ENCODE measurements at places on chromosomes 5 and 9.

- no peak for DNase-seq
These were observed 419.9 kb downstream of the NTRK2 start for GRCh38 chr9:85089188-85089969.

DNA sequence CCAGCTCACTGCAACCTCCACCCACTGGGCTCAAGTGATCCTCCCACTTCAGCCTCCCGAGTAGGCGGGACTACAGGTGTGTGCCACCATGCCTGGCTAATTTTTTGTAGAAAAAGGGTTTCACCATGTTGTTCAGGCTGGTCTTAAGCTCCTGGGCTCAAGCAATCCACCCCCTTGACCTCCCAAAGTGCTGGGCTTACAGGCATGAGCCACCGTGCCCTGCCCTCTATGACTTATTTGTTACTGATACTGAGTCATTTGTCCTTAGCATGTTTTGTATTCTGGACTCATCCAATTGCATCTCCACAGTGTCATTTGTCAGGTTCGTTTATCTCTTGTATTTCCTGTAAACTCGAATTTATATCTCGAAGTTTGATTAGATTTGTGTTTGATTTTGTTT is 2.7 kb upstream of the ITK start:
- DNase-seq: peak; percentile 47

DNA sequence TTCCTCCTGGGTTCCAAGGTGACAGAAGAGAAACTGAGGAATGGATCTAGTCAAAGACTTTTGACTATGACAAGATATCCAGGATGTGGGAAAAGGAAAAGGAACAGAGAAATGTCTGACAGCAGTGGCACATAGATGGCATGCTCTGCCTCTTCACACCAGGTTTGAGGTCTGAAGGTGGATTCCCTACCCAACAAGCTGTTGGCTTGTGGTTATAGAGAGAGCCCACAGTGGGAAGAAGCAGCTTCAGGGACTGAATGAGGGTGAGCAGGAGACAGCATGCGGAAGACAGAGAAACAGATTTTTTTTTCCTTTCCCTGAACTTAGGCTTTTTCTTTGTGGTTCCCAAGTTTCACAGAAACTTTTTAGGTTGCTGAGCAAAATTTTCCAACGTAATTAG is 20.6 kb downstream of the IFNW1 start:
- DNase-seq: no peak

GRCh38 chr5:3034881-3035280 is 283.4 kb upstream of the IRX2 start:
- no peak for DNase-seq

- DNase-seq: no peak
These were observed 42.6 kb upstream of the ANKRD18A start for GRCh38 chr9:38662763-38663593.

DNA sequence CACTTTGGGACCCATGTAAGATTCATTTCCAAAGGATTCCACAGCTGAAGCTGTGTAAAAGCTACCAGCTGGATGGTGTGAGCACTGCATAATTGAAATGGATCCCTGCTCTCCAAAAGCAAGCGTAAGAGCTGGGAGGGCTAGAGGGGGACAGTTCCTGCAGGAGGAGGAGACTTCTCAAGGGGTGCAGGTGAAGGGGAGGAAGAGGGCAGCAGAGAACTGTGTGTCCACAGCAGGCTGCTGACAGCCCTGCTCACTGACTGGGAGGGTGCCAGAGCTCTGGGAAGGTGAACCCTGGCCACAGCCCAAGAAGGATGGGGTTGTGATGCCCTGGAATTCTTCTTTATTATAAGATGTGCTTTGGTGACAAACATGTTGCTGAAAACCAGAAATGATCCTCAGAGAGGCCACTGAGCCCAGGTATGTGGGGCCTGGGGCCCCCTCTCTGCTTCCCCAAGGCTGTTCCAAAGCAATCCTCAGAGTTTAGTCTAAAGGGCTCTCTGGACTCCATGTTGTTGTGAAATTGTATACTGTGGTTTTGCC is 112.8 kb upstream of the SLC25A48 start:
- DNase-seq: no peak

DNA sequence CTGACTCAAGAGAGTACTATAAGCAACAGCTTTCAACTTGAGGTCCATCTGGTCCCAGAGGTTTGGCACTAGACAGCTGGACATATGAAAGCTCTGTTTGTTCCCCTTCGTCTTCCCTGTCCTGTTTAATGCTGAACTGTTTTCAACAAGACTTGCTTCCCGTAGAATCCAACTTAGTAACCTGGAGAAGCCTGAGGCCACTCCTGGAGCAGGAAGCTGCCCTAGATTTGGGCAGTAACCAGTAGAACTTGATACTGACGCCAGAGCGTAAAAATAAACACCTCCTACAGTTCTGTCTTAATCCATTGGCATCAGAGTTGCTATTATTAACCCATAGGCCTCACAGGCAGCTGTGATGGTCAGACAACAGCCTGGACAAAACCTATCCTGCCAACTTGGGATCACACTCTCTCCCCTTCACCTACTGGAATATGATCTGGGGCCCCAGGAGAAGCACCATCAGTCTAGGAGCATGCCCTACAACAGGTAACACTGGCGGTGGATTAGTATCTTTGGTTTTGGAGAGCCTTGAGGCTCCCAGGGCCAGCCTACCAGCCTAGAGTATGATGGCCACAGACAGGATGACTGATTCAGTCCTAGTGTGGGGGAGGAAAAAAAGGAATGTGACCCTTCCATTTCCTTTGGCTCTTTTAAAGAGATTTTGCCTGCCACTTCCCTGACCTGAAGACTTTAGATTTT is 29.2 kb downstream of the RUSC2 start:
- no peak for DNase-seq

GRCh38 chr9:105690742-105691141 is 3.6 kb upstream of the TMEM38B start:
- DNase-seq: no peak

DNA sequence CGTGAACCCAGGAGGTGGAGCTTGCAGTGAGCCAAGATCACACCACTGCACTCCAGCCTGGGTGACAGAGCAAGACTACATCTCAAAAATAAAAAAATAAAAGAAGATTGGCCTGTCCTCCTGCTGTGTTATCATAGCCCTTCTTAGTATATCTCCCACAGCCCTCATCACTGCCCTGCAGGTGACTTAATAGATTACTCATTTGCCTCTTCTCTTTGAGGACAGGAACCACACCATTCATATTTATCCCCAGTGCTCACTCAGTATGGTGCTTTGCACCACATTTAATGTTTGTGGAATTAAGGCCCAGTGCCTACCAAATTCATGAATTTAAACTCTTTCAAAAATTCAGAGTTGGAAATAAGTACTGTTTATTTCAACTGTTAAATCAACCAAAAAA is 10.3 kb downstream of the IDNK start:
- no peak for DNase-seq

- no peak for DNase-seq
These were observed 6.5 kb downstream of the HIGD2A start for GRCh38 chr5:176394881-176395675.

DNA sequence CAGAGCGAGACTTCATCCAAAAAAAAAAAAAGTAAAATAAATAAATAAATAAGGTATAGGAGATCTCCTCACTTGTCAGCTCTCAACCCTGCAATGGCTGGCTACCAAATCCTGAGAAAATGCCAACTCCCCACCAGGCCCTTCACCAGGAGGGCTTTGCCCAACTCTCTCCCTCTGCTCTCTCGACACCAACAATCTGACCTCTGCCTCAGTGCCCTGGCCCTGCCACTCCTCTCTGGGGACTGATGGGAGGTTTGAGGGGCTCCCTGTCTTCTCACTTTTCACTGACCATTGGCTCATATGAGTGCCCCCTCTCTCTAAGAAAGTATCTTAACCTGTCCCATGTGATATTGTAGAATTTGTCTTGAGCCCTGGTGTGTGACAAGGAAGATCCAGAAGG is 52.6 kb upstream of the SH3PXD2B start:
- DNase-seq: no peak

DNA sequence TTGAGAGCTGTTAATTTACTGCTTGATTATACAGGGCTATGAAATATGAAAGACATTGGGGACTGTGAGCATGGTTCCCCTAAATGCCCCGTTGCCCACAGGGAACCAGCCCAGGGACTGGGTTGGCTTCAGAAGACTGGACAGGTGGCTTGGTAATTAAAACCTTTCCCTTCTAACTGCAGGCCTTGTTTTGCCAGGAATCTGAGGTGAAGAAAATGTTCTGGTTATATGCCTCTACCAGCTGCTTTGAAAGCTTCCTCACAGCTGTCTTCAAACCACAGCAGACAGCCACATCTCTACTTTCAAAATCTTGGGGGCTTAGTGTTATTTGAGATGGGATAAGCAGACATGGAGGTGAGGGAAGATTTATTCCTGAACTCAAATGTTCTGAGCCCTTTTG is 153.3 kb upstream of the SPRY4 start:
- no peak for DNase-seq

GRCh38 chr9:99726758-99727157 is 94.9 kb upstream of the NR4A3 start:
- no peak for DNase-seq

DNA sequence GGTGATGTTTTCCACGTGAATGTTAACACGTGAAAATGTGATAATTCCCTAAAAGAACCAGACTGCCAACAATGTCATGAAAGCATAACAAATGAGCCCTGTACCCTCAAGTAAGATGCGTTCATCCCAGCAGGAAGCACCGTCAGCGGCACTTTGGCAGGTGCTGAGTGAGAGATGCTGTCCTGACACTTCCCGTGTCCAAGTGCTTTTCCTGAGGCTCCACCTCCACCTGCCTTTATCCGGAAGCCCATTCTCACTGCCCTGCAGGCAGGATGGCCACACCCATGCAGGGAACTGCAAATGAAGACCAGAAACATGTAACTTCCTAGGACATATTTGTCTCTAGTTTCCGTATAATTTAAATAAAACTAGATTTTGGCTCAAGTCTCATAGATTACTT is 238.0 kb upstream of the IRX2 start:
- DNase-seq: no peak

DNA sequence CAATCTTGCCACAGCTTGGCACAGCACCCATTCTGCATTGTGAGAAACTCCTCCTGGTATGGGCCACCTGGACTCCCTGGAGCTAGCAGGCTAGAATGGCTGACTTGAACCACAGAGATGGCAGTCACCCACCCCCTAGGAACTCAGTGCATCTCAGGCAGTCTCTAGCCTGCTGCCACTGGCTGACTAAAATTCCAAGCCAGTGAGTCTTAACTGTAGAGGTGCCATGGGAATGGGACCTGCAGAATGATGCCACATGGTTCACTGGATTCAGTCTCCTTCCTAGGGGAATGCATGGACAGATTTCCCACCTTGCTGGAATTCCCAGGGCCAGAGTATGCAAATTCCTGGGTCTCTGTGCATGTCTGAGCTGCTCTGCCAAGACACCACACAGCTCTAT is 382.9 kb downstream of the MAN2A1 start:
- no peak for DNase-seq

GRCh38 chr5:83731638-83732037 is 11.0 kb upstream of the HAPLN1 start:
- no peak for DNase-seq

DNA sequence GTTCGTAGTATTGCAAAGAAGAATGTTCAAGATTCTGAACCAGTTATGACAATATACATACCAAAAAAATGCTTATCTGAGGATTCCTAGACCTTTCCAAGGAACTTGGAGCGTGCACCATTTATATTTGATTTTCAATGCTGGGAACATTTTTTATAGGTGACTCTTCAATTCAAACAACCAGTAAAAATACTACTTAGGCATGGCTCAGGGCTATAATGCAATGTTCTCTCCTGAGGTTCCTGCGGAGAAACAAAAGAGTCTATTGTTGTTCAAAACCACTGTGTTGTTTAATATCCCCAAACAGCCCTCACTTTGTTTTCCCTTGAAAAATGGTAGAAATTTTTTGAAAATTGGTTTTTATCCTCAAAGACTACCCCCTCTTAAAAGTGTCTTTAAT is 335.7 kb upstream of the IZUMO3 start:
- no peak for DNase-seq

GRCh38 chr9:137658781-137659180 is 40.0 kb downstream of the EHMT1 start:
- no peak for DNase-seq

GRCh38 chr9:94772144-94772543 is 45.6 kb downstream of the AOPEP start:
- no peak for DNase-seq

GRCh38 chr9:77649109-77649812 is 1.1 kb upstream of the GNA14 start:
- no peak for DNase-seq

DNA sequence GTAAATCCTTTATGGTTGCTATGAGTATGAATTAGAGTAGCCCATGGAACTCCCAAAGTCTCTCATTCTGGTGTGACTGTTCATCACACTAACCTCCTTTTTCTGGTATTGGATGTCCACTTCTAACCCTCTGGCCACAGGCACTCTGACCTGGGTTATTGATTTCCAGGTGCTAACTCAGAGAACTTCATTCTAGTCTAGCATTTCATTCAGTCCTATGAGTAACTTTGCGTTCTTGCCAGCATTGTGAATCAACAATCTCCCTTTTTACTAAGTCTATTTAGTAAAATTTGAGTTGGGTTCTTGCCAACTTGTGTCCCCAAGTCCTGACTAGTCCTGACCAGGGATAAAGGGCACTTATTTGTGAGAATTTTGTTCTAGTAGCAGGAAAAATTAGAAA is 103.5 kb downstream of the SNX18 start:
- DNase-seq: no peak

- DNase-seq: peak; percentile 54
These were observed 1.5 kb upstream of the GPRIN1 start for GRCh38 chr5:176611435-176611834.

GRCh38 chr9:130972957-130973685 is 34.1 kb upstream of the FIBCD1 start:
- DNase-seq: no peak

DNA sequence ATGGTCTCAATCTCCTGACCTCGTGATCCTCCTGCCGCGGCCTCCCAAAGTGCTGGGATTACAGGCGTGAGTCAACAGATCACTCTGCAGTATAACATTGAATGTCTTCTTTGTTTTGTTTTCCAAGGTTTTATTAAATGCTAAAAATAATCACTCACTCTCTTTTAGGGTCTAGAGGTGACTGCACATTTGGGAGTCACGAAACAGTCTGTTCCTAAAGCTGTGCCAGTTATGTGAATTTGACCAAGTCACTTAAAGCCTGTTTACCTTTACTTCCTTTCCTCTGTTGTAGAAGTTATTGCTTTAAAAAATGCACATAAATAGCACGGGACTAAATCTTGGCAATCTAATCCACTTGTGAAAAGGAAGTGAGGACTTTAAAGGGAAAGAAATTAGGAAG is 304.9 kb upstream of the PTGER4 start:
- no peak for DNase-seq

DNA sequence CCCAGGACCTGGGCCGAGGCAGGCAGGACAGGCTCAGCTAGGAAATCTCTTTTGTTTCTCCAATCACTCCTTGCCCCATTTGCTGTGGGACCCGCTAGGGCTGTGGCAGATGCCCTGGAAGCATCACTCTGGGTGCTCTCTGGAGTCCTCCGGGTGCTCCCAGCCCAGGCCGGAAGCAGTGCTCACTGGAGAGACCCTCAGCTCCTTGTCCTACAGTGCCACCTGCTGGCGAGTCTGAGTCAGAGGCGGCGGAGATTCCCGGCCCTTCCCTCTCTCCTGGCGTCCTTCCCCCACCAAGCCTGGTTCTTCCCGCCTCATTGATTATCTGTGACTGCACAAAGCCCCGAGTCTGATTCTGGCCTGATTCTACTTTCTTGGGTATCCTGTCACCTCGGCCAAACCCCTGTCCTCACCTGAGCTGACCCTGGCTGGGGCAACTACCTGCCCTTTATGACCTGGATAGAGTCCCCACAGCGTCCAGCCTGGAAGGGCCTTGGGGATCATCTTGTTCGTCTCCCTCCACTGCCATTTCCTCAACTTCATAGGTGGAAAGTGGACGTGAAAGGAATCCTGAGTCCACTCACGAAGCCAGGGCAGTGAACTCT is 7.3 kb upstream of the BARHL1 start:
- peak; percentile 47 for DNase-seq

GRCh38 chr9:98324801-98325200 is 69.4 kb upstream of the TBC1D2 start:
- DNase-seq: no peak

Data from stimulated activated CD4-positive, alpha-beta T cell treated with anti-CD3 and anti-CD28 coated beads, Interleukin-1b, Interleukin-23, amount 100 ng/mL, for 48 hours (primary cell).